ENCODE measurements at places on chromosomes 16 and 17.

DNA sequence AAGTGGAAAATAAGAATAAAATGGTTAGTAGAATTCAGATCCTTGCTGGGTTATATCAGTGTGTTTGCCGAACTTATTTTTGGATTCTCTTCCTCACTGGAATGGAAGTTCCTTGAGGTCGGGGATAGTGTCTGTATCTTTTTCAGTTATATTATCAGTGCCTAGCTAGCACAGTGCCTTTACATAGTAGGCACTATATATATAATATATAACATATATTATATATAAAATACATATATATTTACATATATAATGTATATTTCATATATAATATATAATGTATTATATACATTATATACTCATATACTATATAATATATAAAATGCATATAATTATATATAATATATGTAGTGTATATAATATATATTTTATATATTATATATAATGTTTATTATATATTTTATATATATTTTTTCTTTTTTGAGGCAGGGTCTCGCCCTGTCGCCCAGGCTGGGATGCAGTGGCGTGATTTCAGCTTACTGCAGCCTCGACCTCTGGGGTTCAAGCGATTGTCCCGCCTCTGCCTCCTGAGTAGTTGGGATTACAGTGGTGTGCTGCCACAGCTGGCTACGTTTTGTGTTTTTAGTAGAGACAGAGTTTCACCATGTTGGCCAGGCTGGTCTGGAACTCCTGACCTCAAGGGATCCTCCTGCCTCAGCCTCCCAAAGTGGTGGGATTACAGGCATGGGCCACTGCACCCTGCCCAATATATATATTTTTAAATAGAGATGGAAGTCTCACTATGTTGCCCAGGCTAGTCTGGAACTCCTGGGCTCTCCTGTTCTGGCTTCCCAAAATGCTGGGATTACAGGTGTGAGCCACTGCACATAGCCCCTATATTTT, 3.2 kb downstream of the NFATC3 start:
- no peak for DNase-seq

DNA sequence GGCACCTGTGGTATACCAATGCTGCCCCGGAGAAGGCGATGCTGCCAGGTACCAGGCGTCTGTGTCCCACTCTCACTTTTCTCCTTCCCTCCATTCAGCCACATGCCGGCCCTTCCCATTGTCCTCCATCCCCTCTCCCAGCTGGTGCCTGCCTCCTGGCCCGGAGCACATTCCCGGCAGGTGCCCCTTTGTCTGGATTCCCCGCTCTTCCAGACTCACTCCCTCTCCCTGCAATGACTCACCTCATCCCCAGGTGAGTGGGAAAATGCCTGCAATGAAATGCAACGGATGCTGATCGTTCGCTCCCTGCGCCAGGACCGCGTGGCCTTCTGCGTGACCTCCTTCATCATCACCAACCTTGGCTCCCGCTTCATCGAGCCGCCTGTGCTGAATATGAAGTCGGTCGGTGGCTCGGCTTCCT, 10.4 kb upstream of the KDM6B start:
- DNase-seq: peak; percentile 50

DNA sequence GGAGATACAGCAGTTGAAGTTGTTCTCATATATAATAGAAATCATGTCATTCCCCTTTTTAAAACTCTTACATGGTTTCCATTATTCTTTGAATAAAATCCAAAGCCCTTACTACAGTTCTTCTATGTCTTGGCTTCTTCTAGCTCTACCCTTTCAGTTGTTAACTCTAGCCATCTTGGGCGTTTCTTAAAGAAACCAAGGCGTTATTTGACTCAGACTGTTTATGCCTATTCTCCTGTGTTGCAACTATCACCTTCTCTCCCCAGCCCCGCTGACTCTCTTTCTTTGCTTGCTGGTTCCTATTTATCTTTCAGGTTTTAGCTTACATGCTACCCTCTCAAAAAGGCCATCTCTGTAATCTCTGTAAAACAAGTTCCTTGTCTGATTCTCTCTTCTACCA, 32.7 kb downstream of the NFATC3 start:
- no peak for DNase-seq

GRCh38 chr16:7534749-7535148, 202.1 kb downstream of the RBFOX1 start:
- no peak for DNase-seq

DNA sequence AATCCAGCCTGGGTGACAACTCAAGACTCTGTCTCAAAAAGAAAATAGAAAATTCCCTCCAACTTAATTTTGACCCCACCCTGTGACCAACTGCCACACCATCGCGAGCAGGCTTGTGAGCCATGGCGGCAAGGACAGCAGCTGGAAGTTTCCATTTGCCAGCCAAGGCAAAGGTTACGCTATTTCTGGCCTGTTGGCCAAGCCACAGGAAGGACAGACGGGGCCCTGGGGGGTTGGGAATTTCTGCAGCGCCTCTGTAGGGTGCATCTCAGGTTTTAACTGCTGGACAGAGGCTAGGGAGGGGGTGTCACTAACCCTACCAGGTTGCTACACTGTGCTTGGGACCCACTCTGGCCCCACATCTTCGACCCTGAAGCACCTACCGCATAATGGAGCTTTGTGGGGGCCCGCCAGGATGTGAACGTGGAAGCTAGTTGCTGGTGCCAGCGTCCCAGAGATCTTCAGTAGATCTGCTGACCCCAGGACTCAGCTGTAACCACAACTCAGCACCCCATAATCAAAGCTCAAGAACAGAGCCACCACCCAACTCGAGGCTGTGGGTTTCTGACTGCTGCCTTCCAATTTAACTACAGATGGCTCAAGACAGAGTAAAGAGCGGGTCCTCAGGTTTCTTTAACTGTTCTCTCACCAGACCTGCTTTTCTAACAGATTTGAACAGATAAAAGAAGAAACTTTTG, 10.9 kb downstream of the KIFC3 start:
- no peak for DNase-seq

- DNase-seq: no peak
Observed at GRCh38 chr16:72355561-72355960, 183.6 kb upstream of the PMFBP1 start.

DNA sequence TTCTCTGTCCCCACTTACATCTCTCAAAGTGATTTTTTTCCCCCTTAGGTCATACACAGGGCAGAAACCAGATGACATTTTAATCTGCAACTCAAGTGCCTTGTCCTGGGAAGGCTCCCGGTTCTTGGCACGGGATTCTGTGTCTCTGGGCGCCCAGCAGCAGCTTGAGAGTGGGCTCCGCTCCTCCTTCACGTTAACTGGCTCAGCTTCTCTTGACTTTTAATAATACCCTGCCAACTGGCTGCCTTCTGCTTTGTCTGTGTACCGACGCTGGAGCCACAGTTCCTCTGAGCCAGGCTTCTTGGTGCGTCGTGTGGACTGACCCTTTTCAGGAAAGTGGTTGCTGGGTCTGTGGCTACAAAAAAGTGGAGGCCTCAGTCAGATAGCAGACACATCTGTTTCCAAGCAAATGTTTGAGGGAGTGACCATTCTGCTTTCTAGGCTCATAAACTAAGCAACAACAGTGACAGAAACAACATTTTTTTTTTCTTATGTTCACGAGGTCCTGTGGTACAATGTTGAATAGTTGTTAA, 64.9 kb downstream of the IRF8 start:
- DNase-seq: no peak

Data from head of caudate nucleus (tissue), 42 donors.